ENCODE measurements at places on chromosomes 4 and X.

DNA sequence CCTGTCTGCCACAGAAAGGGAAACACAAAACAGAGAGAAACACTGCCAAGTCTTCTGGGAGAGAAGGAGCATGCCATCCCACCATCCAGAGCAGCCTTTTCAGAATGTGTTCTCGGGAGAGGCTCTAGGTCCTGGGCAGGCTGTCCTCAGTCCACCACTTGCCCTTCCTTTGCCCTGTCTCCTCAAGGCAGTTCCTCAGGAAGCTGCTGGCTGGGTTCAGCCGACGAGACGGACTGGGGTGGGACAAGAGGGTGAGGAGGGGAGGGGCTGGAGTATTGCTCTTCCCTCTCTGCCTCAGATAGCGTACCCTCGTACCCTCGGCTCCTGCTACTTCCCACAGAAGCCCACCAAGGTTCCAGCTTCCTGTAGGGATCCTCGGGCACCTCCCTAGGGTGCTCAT is 26.6 kb upstream of the LGI2 start:
- DNase-seq: no peak

- DNase-seq: no peak
These were observed 29.4 kb upstream of the OPHN1 start for GRCh38 chrX:68462653-68463052.

GRCh38 chr4:104494185-104494584 is 509 bp downstream of the CXXC4 start:
- no peak for DNase-seq

DNA sequence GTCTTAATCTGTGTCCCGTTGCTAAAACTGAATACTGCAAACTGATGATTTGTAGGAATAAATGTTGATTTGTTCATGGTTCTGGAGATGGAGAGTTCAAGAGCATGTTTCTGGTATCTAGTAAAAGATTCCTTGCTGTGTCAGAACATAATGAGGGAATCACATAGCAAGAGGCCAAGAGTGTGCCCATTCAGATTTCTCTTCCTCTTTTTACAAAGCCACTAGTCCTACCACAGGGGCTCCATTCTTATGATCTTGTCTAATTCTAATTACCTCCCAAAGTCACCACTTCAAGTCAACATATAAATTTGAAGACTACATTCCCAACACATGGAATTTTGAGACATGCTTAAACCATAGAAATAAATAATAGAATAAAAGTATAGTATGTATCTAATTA is 608.8 kb upstream of the EPHA5 start:
- no peak for DNase-seq

DNA sequence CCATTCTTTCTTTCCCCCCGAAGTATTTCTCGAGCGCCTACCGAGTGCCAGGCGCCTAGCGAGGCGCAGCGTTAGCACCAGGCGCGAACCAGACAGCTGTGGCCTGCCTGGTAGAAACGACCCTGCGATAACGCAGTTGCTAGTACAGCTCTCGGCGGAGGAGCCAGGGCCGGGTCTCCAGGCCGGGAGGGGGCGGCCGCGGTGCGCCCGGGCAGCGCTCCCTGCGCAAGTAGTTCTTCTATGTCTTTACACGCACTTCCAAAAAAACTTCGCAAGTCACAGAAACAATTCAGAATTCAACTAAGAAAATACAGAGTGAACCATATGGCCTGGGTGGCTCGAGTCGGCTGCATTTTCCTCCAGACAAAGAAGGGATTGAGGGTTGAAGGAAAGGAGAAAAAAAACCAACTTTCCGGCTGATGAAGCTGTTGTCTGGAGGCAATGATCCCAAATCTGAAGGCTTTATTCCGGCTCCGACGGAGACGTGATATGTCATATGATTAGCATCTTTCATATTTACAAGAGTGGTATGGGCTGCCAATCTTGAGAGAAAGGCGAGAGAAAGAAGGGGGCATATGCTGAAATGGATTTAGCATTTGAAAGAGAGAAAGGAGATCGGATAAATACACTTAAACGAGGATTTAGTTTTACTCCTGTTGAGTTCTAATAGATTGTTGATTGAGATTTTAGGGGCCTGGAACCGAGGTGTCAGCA is 7.2 kb upstream of the NEUROG2 start:
- no peak for DNase-seq

DNA sequence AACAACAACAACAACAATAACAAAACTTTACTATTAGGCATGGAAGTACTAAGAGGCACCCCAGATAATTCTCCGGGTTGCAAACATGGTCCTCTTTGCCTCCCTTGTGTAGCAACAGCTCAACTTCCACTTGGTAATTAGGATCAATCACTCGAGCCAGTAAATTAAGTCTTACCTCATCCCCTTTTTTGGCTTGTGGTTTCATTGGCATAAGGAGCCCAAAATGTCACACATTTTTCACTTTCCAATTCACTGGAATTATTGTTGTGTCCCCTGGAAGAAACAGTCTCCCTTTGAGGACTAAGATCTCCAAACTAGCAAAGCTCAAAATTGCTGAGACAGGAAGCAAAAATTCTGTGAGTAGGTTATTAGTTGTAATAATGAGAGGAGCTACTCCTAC is 49.2 kb upstream of the HSD17B10 start:
- DNase-seq: no peak

- DNase-seq: no peak
These were observed 87.3 kb upstream of the EMCN start for GRCh38 chr4:100605144-100605543.

DNA sequence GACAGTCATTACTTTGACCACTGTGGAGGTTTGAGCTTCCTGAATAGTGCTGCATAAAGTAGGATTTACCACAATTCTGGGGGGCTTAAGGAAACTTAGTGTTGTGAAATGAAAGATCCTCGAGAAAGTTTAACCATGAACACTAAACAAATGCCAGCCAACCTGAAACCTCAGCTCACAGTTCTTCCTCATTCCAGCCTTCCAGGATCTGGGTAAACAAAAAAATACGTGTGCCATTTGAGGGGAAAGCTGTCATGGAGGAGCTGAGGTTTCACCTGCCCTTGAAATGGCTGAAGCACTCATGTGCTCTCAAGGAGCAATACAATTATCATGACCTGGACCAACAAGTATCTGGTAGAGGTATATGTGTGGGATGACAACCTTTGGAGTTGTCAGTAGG is 142.7 kb downstream of the NPNT start:
- DNase-seq: no peak

DNA sequence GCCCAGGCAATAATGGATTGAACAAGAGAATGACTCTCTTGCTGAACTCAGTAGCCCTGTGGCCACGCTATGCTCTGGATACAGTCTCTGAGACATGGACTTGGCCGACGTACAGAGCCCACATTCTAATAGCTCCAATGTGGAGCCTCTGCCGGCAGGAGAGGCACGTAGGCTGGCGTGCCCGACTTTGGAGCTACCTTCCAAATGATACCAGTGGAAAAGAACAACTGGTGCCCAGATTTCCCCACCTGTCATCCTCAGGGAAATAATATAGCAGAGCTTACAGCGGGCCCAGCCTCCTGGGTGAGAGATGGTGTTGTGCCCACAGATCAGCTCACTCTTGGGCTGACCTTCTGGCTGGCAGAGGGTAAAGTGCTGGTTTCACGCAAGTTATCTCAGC is 10.6 kb downstream of the NDP start:
- DNase-seq: no peak

- no peak for DNase-seq
These were observed 281.7 kb downstream of the UNC5C start for GRCh38 chr4:95267081-95267480.

- no peak for DNase-seq
These were observed 654 bp downstream of the ATOH1 start for GRCh38 chr4:93828995-93829819.

- DNase-seq: no peak
These were observed 3.4 kb upstream of the SPIN4 start for GRCh38 chrX:63354484-63354883.

DNA sequence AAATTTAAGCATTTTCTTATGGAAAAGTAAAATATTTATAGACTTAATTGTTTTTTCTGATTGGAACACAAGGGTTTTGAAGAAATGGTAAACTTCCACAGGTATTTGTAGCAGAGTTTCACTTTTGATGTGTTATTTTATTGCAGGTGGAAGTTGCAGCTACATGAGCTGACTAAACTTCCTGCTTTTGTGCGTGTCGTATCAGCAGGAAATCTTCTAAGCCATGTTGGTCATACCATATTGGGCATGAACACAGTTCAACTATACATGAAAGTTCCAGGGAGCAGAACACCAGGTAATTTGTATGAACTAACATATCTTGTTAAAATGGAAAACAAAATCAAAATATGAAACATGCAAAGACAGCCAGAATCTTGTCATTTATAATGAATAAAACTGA is 117.4 kb downstream of the DIPK2B start:
- no peak for DNase-seq

DNA sequence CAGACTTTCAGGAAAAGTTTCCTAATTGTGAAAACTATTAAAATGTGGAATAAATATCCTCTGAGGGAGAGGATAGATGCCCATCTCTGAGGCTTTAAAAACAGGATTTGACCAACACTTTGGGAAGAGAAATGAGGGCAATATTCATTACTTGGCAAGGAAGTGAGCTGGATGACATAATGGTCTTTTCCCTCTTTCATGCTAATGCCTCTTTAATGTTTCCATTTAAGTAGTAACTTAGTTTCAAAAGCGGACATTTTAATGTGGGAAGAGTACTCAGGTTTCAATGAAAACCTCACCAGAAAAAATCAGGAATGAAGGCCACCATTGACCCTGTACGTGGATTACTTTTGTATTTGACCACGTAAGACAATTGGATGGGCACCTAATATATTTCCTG is 503.3 kb downstream of the ANKRD50 start:
- DNase-seq: no peak

- no peak for DNase-seq
These were observed 42.8 kb downstream of the PDE5A start for GRCh38 chr4:119585771-119586170.

GRCh38 chr4:7539186-7539585 is 104.5 kb upstream of the PSAPL1 start:
- DNase-seq: no peak

Measured in NCI-H1930 (cell line).